ENCODE measurements at places on chromosomes 4 and X.

GRCh38 chr4:14249226-14249625, 621.7 kb upstream of the BOD1L1 start:
- DNase-seq = no peak

DNA sequence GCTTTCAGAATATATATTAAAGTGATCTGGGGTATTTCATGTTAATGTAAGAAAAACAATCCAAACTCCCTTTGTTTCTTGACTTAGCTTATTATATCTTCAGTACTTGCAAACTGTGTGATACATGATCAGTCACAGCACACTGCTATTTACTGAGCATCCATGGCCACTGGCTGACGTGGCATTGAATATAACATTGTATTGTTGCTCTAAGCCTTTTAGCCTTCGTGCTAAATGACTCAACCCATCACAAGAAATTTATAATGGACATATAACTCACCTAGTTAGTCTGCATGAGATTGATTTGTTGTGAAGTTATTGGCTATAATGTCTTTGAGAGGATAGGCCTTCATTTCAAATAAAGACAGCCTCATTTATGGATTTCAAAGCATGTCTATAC, 642.6 kb downstream of the IL1RAPL1 start:
- DNase-seq = no peak

GRCh38 chr4:99202094-99202493, 17.0 kb downstream of the ADH6 start:
- no peak for DNase-seq

GRCh38 chrX:142994988-142995387, 30.7 kb upstream of the SPANXN4 start:
- no peak for DNase-seq

- no peak for DNase-seq
Observed at GRCh38 chr4:152605031-152605430, 69.1 kb upstream of the FBXW7 start.

DNA sequence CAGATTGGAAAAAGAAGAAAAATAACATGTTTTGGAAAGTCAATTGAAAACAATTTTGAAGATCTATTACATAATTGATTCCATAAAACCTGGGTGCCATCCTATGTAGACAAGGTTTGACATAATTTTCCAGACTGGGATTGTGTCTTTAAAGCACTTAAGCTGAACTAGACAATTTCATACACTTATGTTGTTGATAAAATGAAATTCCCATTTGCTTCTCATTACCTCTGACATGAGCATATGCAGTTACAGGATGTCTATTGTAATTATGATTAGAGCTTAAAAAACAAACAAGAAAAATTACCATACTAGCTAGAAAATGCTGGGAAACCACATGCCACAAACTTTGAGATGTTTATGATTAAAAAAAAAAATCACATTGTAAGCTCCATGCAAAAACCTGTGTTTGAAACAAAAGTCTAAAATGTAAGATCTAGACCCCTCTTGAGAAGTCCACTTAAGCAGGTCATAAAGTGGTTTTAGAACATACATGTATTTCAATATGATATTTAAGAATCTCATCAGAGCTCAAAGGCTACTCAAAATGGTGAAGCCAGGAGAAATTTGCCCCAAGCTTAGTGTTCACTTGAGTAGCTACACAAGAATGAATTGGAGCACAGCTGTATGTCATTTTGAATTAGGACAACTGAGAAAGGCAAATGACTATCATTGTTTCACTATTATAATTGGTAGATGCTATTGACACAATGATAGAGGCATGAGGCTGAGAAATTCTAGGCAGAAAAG, 181.1 kb upstream of the PABPC4L start:
- DNase-seq = no peak

DNA sequence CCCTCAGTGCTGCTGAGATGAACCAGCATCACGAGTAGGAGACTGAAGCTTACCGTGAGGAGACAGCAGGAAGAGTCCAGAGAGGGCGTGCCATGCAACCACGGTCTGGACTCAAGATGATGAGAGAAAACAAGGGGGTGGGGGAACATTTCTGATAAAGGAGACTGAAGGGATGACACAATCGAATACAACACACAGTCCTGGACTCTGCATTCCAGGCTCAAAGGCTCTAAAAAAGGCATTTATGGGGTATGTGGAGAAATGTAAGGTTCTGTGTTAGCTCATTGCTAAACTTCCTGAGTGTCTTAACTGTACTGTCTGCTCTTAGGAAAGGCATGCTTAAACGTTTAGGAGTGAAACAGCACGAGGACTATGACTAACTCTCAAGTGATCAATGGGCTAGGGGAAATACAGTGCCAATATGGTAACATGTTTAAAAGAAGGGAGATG, 20.6 kb upstream of the IRAK1 start:
- DNase-seq = no peak

DNA sequence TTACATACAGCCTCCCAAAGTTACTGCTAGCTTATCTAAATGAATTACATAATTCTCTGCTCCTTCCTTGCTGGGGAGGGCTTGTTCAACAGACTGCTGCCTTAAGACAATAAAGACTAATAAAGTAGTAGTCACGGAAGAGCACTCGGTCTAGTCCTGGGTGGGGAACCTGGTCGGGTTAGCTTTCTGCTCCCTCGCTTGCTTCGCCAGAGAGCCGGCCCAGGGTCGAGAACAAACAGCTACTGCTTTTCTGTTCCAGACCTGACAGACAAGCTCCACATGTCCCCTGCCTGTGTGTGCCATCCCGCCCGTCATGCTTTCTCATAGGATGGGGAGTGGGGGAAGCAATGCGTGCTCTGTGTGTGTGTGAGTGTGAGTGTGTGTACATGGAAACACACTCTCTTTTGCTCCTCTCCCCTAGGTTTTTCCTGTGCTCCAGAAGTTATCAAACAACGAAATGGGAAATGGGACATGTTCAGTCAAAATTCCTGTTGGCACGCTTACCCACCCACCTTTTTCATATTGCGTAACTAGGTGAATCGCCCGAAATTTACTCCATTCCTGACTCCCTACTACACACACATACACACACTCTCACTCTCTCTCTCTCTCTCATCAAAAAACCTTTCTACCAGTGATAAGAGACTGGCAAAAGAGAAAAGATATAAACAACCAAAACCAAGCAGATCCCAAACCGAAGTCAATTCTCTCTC, 1.3 kb downstream of the NPY1R start:
- DNase-seq = no peak

GRCh38 chrX:63746278-63746677, 38.7 kb downstream of the ARHGEF9 start:
- no peak for DNase-seq

DNA sequence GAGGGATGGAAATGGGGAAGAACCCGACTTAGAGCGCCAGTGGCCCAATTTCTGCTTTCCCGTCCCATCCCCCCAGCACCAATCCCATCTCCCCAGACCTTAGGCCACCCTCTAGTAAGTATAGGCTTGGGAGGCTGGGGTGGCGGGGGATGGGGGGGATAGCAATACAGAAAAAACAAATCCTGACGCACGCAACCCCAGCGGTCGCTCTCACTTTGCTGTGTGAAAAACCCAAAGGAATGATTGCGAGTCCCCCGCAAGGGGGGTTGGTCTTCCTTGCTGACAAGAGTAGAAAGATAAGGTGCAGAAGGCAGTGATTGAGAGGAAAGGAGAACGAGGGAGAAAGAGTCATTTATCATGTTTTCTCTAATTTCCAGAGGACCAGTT, 863 bp downstream of the CPE start:
- no peak for DNase-seq

DNA sequence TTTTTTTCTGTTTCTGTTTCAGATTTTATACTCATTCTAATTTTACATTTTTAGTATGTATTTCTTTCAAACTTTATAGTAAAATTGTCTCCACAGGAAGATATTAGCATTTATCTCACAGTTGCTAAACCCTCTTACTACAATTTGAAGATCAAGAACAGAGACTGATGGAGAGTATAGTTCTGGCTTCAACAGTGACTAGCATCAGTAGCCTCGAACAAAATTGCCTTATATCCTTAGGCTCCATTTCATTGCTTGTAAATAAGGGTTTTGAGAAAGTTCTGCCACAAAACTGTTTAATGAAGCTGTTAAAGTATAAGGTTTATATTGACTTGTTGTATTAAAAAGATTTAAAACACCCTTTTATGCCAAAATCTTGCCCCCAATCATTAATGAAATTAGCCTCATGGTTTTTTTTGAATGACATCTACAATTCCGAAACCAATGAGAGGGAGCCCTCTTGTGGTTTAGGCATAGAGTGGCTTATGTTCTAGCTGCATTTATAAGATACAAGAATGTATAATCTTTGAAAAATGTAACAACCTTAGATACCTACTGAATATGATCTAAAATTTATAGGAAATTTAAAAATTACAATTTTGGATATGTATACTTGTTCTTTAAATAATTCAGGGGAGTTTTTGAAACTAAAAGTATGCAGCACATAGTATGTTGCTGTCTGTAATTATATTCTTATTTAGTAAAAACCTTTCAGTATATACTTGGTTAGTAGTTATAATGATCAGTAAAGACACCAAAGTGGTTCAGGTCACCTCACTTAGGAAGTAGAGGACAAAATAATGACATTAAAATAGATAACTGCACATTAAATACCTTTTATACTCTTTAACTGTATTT, 109.8 kb upstream of the HPGD start:
- DNase-seq = no peak

GRCh38 chrX:11399489-11400094, 106.4 kb downstream of the AMELX start:
- no peak for DNase-seq

GRCh38 chr4:106738121-106738520, 298.0 kb downstream of the DKK2 start:
- DNase-seq = no peak
